Mesenchymal stem cell (in vitro differentiated cells and primary cell): ENCODE measurements at places on chromosomes 12 and 14.

- DNase-seq: no peak
These were observed 319.9 kb downstream of the AEBP2 start for GRCh38 chr12:19759227-19759626.

DNA sequence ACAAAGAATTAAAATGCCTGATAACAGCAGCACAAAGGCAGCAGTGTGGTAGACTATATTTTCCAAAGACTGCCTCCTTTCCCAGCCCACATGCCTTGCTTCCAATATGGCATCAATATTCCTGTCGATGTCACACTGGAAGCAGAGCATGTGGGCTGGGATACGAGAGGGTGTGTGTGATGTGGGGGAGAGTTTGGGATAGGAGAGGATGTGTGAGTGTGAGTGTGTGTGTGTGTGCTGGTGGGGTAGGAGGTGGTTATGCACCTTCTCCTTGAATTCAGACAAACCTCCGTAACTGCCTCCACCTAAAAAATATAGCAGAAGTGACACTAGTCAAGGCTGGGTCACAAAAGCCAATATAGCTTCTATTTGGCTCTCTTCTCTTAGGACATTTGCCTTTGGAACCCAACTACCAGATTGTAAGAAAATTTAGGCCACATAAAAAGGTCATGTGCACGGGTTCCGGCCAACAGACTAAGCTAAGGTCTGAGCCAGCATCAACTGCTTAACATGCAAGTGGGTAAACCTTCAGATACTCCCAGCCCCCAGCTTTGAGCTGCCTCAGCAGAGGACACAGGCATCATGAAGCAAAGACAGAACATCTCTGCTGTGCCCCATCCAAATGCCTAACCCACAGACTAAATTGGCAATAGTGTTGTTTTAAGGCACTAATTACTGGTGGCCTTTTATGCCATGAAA, 29.5 kb downstream of the SPPL3 start:
- DNase-seq: no peak

DNA sequence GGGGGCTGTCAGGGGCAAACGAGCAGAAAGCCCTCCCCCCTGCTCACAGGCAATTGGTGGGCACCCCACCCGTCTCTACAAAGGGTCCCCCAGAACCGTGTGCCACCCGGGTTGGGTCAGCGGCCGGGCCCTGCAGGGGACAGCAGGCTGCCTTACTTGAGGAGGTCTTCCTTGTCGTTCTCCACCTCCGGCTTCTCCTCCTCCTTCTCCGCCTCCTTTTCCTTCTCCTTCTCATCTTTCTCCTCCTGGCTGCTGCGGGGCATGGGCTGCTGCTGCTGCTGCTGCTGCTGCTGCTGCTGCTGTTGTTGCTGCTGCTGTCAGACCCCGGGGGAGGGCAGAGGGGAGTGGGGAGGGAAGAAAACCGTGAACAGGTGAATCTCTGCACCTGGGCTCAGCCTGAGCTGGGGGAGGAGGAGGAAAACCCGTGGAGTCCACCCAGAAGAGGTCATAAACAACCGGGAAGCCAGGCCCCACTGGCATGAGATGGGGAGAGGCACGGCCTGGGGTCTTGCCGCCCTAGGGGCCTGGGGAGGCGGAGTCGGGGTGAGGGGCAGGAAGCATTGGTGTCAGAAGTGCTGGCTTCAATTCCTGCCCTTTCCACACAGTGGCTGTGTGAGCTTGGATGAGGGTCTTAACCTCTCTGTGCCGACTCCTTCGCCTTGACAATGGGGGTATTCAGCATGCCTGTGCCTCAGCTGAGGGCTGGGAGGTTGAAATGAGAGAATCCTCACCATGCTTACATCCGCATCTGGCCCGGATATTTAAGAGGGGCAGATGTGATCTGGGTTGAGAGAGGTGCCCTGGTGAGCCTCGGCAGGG, 107.6 kb downstream of the RFLNA start:
- no peak for DNase-seq

DNA sequence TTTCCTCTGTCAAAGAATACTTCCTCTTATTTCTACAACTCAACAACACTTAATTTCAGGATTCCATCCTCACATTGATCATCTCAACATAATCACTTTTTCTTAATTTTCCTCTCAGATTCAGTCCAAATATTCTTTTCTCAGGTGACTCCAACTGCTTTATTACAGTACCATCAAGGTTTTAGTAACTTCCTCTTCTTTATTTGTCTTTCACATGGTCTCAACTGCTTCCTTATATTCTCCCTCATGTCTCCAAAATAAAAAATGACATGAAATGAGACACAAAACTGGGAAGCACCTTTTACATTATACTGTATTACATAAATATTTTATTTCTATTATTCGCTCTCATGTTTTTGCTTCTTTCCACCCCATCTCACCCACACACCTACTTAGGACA, 55.5 kb downstream of the PPP2R5E start:
- DNase-seq: no peak

- DNase-seq: no peak
These were observed 583 bp upstream of the SDR39U1 start for GRCh38 chr14:24443053-24443665.

DNA sequence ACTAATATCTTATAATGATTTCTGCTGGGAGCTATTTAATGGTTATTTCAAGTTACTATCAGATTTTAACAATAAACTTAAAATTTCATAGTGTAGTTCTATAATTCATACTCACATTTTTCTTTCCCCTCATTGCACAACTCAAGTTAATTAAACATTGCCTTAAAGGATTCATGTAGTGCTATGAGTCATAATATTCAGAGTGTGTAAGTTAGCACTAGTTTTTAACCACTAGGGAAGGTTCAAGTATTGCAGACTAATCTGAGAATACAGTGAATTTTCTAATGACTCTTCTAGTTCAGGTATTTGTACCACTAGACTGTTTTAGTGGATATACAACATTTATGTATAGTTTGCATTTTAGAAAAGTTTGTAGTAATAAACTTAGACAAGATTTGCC, 49.9 kb downstream of the FOXA1 start:
- DNase-seq: no peak

- DNase-seq: no peak
These were observed 82.1 kb upstream of the CCDC196 start for GRCh38 chr14:66404051-66404545.

- DNase-seq: no peak
These were observed 40.6 kb downstream of the IGF1 start for GRCh38 chr12:102439426-102440405.

GRCh38 chr12:9870286-9870866, 1.2 kb upstream of the CLEC2B start:
- DNase-seq: peak; percentile 20
